Liver (tissue), 10 donors: ENCODE measurements at places on chromosomes 13 and 19.

- DNase-seq = no peak
Measured at GRCh38 chr13:97879646-97880310, 73.7 kb upstream of the IPO5 start.

DNA sequence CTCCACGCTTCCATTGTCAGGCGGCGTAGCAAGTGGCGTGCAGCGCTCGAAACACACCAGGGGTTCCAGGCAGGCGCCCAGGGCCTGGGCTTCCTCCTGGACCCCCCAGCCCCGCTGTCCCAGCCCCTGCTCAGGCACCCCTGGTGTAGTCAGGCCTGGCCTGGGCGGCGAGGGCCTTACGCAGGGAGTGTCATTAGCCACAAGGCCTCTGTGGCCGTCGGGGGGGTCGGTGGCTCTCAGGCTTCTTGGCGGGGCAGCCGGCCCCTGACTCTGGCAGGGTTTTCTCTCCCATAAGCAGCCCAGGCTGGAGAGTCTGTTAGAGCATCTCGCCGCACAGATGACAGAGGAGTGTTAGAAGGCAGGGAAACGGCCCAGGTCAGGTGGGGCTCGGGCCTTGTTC lies 116.7 kb downstream of the KDM4B start:
- DNase-seq = no peak

GRCh38 chr19:13152974-13153568 lies 2.9 kb downstream of the IER2 start:
- peak; percentile 99 for DNase-seq

GRCh38 chr13:51002736-51003135 lies 93.1 kb downstream of the RNASEH2B start:
- DNase-seq = no peak

- DNase-seq = no peak
Measured at GRCh38 chr13:21849323-21849722, 178.4 kb downstream of the FGF9 start.

- no peak for DNase-seq
Measured at GRCh38 chr19:10043286-10043927, 30.1 kb downstream of the RDH8 start.

DNA sequence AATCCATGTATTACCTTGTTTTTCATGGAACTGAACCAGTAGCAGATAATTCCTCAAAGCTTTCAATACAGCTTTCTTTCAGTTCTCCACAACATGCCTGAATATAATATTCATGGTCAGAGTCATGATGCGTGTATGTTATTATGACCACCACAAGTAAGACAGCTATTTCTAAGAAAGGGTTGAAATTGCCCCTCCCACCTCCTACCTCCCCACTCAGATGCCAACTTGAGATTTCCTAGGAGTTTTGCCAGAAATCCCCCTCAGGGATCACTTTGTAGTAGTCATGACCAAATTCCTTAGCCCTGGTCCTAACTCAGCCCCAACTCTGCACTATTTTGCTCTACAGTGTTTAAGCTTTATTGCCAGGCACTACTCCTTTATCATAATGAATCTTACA lies 69.9 kb upstream of the RAP2A start:
- DNase-seq = no peak

DNA sequence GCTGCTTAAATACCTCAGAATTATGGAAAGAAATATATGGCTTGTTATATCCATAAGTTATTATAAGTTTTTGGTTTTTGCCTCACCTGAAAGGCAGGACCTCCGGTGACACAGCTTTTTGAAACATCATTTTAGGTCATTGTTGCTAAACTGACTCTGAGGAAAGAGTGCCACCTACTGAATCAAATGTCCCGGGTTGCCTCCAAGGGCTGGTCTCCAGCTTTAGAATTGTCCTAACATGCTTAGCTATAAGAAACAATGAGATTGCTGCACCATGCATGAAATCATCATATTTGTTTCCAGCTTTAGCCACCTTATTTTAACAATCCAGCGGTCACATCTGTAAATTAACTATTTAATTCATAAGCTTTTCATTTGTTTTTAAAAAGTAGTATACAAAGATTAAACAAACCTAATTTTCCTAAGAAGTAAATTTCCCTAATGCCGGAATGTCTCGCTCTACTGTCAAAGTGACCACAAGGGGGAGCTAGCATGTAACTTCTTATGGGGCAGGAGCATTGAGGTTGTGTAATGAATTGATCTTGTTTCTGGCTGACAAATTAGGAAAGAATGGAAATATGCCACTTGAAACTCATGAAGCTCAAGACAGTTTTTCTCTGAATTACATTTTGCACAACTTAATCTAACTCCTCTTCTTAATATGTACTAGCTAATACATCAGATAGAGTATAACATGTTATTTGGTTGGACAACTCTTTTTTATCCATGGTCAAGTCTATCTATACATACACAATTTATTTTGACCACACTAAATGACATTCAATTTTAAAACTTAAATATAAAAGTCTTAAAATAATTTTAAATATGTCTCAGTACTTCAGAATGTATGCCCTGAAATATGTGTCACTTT lies 6.7 kb upstream of the PCDH17 start:
- DNase-seq = no peak

DNA sequence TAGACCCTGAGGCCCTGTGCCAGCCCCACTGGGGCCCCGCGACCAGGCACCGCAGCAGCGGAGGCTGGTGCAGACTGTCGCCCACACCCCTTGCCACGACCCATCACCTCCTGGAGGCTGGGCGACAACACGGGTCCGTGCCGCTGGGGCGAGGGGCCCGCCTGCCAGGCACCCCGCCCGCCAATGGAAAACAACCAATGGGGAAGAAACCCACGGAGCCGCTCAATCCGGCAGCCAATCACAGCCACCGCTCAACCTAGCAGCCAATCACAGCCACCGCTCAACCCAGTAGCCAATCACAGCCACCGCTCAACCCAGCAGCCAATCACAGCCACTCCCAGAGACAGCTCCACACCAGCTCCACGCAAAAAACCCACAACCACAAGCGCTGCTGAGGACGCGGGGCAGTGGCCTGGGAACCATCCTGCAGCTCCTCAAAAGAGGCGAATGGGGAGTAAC lies 29.7 kb downstream of the GPX4 start:
- no peak for DNase-seq

DNA sequence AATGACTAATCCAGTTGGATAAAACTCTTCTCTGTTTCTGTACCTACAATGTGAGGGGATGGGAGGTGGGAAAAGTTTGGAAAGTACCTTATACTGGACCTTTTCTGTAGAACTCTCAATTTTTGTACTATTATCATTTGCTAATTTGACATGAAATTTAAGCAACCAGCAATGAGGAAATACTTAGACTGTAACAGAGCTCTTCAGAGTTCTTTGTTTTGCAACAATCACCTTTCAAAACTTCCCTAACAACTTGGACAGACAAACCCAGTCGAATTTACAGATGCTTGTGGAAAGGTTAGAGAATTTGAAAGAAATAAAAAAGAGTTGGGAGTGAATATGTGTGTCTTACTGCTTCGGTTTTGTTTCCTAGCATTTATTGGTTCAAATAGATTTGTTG lies 16.8 kb downstream of the KBTBD7 start:
- DNase-seq = no peak

DNA sequence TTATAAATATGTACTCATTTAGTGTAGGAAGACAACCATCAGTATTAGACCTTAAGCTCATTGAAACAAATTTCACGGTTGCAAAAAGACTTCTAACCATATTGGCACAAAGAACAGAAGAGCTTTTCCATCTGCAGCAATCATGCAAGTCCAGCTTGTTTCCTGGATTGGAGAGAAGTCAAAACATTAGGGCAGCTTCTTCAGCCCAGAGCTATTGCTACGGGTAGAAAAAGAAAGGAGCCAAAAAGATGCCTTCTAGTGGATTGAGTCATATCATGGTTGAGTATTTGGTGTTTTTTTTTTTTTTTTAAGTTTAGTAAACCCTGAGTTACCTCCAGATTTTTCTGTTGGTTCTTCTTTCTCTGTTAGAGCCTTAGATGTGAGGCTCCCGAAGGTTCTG lies 99.8 kb downstream of the WDFY2 start:
- DNase-seq = no peak

- DNase-seq = no peak
Measured at GRCh38 chr13:30873499-30873898, 32.6 kb upstream of the MEDAG start.

- DNase-seq = no peak
Measured at GRCh38 chr19:32373585-32374295, 28.3 kb downstream of the ZNF507 start.

GRCh38 chr19:29540114-29540513 lies 14.3 kb downstream of the VSTM2B start:
- no peak for DNase-seq

GRCh38 chr19:40666803-40667438 lies 23.5 kb downstream of the NUMBL start:
- DNase-seq = no peak

DNA sequence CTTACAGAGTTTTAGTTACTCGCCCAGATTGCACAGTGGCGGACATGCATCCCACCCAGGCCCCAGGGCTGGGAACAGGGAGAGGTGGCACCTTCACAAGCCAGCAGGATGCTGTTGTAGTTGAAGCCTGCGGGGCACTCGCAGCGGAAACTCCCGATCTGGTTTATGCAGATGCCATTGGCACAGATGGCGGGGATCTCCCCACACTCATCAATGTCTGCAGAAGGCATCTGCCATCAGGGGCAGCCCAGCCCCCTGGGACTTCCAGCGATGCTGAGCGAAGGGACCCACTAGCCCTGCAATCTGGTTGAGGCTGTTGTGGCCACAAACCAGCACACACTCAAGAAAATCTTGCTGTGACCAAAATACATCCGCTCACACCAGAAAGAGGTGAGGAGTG lies 44.6 kb downstream of the CCL25 start:
- DNase-seq = no peak

- DNase-seq = no peak
Measured at GRCh38 chr13:110161112-110161882, 145.7 kb downstream of the COL4A1 start.

- DNase-seq = no peak
Measured at GRCh38 chr19:46221152-46221551, 8.4 kb upstream of the IGFL1 start.

DNA sequence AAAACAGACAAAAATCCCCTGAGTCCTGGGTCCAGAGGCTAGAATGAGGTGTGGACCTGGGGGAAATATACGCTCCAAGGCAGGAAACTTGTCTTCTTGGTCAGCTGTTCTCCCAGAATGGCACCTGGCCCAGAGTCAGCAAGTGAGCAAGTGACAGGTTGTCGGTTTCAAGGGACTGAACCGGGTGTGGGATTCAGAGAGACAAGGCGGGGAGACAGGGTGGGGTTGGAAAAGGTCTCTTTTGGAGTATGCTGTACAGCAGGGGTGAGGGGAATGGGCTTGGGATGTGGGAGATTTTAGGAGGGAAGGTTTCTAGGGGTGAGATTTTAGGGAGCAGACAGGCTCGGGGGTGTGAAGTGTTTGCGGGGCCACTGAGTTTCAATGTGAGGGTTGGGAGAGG lies 83.3 kb downstream of the RYR1 start:
- no peak for DNase-seq
